ENCODE measurements at places on chromosomes 2 and 18. TPM values are rescaled to one million over a fixed set of nuclear protein-coding genes. Genes with fewer than 3 reads are reported as not detected.

DNA sequence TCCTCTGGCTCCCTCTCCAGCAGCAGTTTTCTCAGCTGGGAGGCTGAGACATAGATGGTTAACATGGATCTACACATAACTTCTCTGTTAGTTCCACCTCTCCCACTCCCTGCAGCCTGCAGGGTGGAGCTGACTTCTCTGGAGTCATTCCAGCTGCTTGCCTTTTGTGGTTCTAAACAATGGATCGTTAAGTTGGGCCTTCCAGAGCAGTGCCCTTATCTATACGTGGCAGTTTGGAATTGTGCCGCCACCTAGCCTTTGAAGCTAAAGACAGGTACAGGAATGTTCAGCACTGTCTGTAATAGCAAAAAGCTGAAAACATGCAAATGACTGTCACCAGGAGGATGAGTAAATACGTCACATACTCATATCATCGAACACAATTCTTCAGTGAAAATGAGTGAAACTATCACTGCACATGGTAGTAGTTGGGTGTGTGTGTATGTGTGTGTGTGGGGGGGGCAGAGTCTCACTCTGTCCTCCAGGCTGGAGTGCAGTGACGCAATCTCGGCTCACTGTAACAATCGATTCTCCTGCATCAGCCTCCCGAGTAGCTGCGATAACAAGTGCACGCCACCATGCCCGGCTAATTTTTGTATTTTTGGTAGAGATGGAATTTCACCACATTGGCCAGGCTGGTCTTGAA, 50.3 kb downstream of the SH2D6 start:
- peak; percentile 86 for DNase-seq

GRCh38 chr2:5706717-5707455, 14.7 kb downstream of the SOX11 start:
- DNase-seq = no peak

DNA sequence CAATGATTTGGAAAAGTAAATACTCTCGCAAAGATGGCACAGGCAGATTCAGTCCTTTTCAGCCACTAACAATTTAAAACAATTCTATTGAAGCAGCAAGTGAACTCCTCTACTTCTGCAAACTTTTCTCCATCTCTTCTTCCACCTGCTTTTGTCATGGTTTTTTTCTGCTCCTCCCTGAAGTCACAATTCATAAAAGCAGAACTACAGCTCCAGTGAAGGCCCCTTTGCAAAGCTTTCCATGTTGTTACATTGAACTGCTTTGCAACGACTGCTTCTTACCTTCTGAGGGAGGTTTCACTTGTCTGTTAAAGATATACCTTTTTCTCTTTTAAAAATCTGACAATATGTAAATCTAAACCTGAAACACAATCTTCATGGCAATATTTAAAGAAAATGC, 3.7 kb upstream of the SERTAD2 start:
- no peak for DNase-seq

DNA sequence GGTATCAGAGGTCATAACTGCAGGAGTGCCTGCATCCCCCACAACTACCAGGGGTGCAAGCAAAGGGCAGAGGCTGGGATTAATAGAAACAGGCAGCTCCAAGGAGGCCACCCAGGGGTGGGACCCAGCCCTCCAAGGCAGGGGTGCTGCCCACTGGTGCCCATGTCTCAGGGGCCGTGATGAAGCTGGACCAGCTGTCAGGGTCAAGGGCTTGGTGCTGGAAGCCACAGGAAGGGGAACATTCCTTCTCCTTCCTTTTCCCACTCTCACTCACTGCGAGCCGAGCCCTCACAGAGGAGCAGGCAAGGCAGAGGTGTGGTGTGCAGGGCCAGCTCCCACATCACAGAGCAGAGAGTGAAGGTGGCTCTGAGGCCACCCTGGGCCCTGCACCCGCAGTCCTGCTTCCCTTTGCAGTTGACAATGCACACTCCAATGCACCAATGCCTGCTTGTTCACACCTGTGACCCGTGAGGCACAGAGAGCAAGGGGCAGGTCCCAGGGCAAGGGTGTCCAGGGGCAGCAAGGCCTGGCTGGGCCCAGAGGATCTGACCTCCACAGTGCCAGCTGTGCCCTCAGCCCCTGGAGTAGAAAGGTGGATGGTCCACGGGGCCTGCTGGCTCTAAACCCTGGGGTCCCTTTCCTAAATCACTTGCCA, 28.7 kb downstream of the MLPH start:
- no peak for DNase-seq

DNA sequence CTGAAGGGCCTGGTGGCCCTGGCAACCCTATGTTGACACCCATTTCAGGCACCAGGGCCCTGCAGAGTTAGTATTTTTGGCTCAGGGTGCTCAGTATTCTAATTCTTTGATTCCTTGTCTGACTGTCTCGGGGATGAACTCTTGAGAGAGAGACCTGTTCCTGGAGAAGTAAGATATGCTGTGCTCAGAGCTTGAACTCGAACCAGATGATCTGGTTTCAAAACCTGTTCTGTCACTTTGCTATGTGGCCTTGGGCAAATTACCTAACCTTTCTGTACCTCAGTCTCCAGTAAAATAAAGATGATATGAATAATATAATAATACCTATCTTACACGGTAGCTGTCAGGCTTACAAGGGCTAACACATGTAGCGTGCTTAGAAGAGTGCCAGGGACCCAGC, 294.2 kb downstream of the DYSF start:
- no peak for DNase-seq

- DNase-seq = no peak
Observed at GRCh38 chr18:63195326-63196159, 124.0 kb downstream of the BCL2 start.

DNA sequence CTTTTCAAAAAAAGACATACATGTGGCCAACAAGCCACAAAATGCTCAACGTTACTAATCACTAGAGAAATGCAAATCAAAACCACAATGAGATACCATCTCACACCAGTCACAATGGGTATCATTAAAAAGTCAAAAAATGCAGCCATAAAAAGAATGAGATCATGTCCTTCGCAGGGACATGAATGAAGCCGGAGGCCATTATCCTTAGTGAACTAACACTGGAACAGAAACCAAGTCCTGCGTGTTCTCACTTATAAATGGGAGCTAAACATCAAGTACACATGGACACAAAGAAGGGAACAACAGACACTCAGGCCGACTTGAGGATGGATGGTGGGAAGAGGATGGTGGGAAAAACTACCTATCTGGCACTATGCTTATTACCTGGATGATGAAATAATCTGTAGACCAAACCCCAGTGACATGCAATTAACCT, 17.8 kb upstream of the ATL2 start:
- no peak for DNase-seq

GRCh38 chr2:203814661-203815540, 52.7 kb upstream of the CTLA4 start:
- peak; percentile 71 for DNase-seq

- DNase-seq = no peak
Observed at GRCh38 chr18:50579061-50579774, 19.3 kb downstream of the MAPK4 start.

- peak; percentile 73 for DNase-seq
Observed at GRCh38 chr2:73163483-73164367, 38.6 kb upstream of the NOTO start.

DNA sequence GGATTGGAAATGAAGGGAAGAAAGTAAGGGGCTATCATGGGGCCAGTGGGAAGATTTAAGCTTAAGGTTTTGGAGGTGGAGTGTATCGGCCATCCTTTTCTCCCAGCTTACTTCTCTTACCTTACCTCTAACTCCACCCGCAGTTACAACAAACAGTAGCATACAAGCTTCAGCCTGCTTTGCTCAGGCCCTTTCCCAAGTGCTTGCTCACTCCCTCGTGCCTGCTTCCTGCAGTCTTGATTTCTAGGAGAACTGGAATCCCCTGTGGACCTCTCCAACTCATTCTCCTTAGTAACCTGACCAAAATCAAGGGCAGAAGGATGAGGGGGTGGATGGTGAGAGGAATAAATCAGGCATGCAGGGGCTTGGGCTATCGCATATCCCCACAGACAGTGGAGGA, 5.8 kb upstream of the LYG2 start:
- DNase-seq = no peak

GRCh38 chr2:69957965-69958364, 3.5 kb downstream of the ASPRV1 start:
- no peak for DNase-seq

GRCh38 chr2:229586746-229587705, 127.3 kb downstream of the DNER start:
- DNase-seq = peak; percentile 75

DNA sequence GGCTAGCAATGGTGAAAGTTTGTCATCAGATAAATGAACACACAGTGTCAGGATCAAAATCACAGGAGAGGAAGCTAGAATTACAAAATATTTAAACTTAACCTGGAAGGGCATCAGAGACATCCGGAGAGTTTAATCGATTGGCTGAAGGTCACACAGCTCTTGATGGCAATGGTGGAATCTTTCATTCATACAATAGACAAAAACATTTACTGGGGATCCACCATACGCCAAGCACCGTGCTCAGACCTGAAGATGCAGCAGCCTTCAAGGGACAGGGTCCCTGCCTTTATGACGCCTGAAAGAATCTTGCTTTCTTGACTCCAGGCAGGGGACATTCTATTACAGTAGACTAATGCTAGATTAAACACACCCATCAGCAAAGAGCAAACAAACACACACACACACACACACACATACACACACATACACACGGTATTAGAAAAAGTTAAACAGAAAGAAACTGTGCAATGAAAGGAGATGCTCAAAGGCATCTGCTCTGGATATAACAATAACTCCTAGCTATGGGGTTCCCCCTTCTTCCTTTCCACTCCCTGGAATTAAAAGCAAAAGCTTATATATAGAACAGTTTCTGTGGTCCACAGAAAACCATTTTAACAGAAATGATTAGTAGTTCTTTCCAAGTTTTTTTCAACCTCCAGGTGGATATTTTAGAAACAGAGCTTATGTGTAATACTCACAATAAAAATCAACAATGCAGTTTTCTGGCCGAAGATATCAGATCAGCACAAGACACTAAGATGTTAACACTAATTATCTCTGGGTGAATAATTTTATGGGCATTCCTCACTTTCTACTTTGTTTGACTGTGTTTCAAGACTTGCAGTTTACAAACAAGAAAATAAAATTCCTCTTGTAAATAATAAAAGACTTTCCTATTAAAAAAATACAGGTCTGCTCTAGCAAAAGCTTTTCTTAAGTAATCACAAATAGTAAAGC, 151.7 kb downstream of the ANKRD44 start:
- DNase-seq = no peak

The AQP12A gene
- total RNA-seq = not detected

The LRP2 gene
- total RNA-seq = not detected

The CD302 gene
- 35.9 TPM for total RNA-seq

The FTCDNL1 gene
- not detected for total RNA-seq

The MOB4 gene
- 27.9 TPM for total RNA-seq

The KIF1A gene
- 2.7 TPM for total RNA-seq

The RTP5 gene
- 0.16 TPM for total RNA-seq

The DSEL gene
- 5.1 TPM for total RNA-seq

The BOLL gene
- total RNA-seq = not detected

The PECR gene
- total RNA-seq = 22.5 TPM
